ENCODE measurements at places on chromosomes 4 and X.

DNA sequence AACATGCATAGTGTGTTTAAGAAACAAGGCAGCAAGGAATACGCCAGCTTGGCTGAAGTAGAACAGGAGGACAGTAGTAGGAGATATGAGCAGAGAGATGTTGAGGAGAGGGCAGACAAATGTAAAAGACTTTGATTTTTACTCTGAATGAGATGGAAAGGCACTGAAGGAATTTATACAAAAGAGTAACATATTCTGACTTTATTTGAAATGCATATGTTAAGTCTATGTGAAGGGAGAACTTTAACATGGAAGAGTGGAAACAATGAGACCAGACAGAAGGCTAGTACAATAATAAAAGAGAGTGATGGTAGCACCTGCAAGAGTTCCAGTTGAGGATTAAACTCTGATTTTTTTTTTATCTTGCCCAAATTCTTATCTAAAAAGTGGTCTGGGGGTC is 176.2 kb upstream of the CENPE start:
- DNase-seq = no peak

DNA sequence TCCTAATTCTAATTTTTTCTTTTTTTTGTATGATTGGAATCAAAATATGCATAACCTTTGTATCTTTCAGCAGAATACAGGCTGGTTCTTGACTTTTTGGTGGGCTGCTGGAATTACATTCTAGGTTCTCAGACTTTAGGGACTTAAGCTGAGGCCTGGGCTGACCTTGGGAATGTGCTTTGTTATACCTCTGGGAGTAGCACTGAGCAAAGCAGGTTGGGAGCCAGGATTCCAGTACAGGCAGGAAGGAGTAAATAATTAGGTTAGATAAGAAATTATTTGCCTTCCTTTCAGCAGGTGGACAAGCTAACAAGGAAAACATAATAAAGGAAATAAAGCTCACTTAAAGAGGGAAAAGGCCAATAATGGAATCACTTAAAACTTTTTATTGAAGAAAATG is 49.9 kb upstream of the SLC4A4 start:
- no peak for DNase-seq

- no peak for DNase-seq
Observed at GRCh38 chr4:25020236-25020635, 10.5 kb downstream of the LGI2 start.

DNA sequence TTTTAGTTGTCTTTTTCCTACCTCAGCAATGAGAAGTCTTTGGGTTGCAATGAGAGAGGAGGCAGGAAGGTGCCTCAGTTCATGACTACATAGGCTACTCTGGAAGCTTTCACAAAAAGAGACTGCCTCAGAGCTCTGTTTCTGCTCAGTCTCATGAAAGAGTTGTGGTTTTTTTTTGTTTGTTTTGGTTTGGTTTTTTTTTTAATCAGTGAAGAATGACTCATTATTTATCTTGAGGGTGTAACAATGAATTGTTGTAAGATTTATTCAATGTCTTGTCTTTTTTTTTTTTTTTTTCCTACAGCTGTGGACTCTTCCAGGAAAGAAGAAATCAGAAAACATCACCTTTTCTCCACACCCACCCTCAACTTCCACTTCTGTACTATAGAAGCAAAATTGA is 67.5 kb upstream of the CXCL13 start:
- DNase-seq = no peak

DNA sequence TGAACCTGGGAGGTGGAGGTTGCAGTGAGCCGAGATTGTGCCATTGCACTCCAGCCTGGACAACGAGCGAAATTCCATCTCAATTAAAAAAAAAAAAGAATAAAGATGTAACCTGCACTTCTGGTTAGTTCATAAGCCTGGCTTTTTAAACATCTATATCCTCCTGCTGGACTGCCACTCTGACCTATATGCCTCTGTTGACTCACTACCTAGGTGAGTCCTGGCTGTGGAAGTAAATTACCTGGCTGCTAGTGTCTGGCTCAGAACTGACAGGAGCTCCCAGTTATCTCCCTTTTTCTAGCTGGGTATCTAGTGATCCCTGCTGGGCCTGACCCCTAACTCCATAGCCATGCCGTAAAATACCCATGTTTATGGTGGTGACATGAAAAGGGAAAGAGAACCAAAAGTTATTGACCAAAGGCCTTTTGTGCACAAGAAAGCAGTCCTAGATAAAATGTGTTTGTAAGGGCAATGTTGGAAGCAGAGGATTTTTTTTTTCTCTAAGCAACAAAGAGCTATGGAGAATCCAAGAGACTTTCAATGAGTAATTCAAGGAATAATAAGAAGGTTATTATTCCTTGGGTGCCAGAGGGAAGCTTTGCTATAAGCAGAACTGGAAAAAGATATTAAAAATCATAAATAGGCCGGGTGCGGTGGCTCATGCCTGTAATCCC is 10.4 kb upstream of the G3BP2 start:
- DNase-seq = no peak

DNA sequence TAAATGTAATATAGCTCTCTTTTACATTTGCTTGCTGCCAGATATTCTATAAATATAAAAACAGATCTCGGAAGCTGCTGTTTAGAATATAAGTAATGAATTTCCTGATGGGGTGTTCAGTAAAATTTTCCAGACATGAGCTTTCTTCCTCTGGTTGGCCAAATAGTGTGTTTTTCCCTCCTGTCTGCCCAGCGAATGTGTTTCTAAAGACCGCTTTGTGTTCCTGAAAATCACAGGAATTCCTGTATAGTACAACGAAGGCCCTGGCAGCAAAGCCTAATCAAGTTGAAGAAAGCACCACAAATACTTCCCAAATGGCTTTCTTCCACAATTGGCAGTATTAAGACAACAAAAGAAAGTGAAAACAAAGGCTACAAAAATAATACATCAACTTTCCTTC is 494.1 kb downstream of the INPP4B start:
- DNase-seq = no peak

DNA sequence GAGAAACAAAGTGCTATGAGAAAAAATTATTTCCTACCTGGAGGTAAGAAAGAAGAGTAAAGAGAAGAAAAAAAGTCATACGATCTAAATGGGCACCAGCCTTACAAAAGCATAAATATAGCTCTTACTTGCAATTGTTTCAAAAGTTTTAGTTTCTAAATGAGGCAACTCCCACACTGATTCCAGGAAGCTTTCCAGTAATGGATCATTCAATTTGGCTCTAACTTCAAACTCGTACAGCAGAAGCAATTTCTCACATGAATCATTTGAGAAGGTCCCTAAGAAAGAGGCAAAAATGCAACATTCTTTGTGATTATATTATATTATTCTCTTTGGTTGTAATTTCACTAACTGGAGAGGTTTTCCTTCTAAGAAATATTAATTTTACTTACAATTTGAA is 109.9 kb downstream of the DLG3 start:
- DNase-seq = no peak

GRCh38 chrX:13373431-13374187 is 53.8 kb upstream of the ATXN3L start:
- DNase-seq = no peak

- no peak for DNase-seq
Observed at GRCh38 chr4:20251031-20251795, 492 bp upstream of the SLIT2 start.

DNA sequence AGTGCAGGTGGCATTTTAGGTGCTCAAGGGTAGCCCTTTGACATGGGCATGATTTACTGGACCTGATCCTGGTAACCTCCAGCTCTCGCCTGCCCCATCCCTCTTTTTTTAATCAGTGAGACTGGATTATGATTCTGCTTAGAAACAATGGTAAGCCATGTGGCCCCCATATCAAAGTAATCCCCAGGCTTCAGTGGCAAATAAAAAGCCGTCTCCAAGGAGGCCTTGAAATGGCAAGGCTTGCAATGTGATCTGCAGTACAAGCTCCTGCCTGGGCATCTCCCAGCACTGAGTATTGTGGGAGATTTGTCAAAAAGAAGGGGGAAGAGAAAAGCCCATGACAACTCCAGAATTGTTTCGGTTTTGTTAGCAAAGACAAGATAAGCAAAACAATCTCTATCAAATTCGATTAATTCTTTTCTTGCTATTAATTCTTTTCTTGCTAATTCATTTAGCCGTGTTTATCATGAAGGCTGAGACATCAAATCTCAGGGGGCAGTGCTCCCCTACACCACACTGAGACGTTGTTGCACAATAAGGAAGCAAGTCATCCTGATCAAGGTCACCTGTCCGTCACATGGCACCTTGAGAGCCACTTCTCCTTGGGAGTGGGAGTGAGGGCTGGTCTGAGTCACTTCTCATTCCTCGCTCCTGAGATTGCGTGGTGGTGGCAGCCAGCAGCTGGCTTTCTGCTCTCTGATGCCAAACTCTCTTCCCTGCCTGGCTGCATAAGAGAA is 312.7 kb upstream of the GATB start:
- DNase-seq = no peak

GRCh38 chrX:105723966-105724735 is 98.2 kb upstream of the NRK start:
- no peak for DNase-seq

- no peak for DNase-seq
Observed at GRCh38 chr4:123167931-123168330, 228.7 kb upstream of the SPRY1 start.

- DNase-seq = no peak
Observed at GRCh38 chr4:85408301-85408700, 66.6 kb upstream of the ARHGAP24 start.

DNA sequence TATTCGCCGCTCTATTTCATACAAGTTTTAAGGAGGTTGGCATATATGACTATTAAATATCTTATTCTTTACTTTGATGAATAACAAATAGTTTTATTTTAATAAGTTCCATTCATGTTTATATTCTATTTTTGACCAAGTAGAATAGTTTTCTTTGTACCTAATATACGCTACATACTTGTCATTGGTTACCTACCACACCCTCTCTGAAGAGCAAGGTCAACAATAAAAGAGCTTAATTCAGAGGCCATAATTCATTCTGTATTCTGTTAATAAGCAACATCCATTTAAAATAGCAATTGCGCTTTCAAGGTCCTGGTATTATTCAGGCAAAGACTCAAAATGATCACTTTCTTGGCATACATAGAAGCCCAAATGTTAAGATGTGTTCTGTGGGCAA is 24.3 kb upstream of the RBPJ start:
- no peak for DNase-seq

DNA sequence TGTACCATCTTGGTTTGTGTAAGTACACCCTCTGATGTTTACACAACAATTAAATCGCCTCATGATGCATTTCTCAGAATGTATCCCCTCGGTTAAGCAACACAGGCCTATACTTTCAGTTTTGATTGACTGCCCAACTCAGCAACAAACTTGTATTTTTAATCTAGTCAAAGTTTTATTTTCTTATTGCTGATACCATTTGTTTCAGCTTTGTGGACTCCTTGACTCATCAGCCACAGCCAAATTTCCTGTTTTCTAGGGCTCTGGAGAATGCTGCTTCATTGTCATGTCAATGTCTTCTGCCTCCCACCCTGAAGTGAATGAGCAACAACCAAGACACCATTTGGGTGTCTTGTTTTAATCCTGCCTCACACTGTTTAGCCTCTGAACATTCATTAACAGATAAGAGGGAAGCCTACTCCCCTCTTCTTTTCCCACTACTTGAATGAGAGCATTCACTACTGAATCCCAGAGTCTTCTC is 14.0 kb downstream of the BBS12 start:
- DNase-seq = no peak

- no peak for DNase-seq
Observed at GRCh38 chrX:31333165-31333831, 261.5 kb upstream of the FTHL17 start.

Measured in activated T-cell treated with anti-CD3 and anti-CD28 coated beads for 4 hours (primary cell).